ENCODE measurements at places on chromosomes 7 and 10.

- no peak for DNase-seq
Measured at GRCh38 chr7:138166681-138167080, 90.4 kb downstream of the AKR1D1 start.

DNA sequence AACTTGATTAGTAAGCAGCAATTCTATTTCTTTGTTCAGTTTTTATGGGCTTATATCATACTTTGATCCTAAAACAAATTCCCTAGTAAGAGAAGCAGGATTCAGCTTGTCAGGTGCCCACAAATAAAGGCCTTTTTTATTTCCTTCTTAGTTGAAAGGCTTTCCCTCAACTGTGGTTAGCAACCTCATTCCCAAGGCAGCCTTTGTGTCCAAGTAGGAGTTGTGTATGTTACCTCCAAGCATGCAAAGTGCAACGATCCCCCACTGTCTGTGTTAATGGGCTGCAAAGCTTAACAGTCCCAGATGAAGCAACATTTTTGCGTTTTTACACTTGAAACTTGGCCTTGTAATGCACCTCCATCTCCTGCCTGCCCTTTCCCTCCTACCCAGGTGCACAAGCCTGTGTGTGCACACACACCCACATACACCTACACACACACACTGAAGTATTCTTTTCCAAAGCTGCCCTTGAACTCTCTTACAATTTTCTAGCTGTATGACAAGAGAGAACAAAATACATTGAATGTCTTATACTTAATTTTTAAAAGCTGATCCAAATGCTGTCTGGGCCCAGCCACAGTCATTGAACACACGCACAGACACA is 278.2 kb downstream of the SNX13 start:
- no peak for DNase-seq

DNA sequence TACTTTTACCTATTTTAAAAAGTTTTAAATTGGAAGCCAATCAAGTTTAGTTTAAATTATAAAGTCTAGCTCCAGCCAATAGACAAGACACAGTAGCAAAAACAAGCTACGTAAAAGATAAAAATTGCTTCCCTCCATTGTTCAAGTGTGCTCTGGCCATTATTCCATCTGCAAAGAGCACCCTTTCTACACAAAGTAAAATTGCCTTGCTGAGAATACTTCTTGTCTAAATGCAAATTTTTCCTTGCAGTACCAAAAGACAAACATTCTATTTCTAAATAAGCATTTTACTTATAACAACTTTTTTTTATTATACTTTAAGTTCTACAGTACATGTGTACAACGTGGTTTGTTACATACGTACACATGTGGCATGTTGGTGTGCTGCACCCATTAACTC is 75.9 kb upstream of the ZNF746 start:
- DNase-seq = no peak

DNA sequence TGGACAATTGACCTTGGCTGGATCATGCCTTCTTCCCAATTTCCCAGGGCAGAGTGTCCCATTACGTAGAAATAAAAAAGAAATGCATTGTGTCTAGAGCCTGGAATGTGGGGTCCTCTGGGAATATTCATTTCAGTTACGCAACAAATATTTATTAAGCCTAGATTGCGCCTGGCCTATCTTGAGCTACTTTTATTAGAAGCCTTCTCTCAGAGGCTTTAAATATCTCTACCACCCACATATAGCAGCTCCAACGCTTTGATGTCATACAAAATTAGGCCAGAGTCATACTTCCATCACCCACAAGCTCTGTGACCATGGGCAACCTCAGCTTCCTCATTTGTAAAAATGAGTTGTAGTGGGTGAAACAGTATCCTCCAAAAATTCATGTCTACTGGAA is 24.9 kb upstream of the CARD11 start:
- peak; percentile 51 for DNase-seq

- no peak for DNase-seq
Measured at GRCh38 chr10:70250961-70251680, 17.9 kb upstream of the PPA1 start.

- no peak for DNase-seq
Measured at GRCh38 chr10:27482984-27483956, 20.8 kb upstream of the RAB18 start.

GRCh38 chr7:132359743-132360142 is 216.5 kb downstream of the PLXNA4 start:
- DNase-seq = no peak

GRCh38 chr10:8404721-8405120 is 350.2 kb downstream of the GATA3 start:
- peak; percentile 3 for DNase-seq

GRCh38 chr10:62054408-62054807 is 152.9 kb downstream of the ARID5B start:
- DNase-seq = no peak

GRCh38 chr7:45000093-45001032 is at the start of gene CCM2:
TSS of gene CCM2 (plus strand) at chr7:45000201. CDS start at chr7:45000334, 133 bp downstream.
- no peak for DNase-seq

GRCh38 chr7:54955296-54955695 is 63.5 kb upstream of the EGFR start:
- no peak for DNase-seq

GRCh38 chr7:155983176-155983815 is 171.0 kb upstream of the SHH start:
- no peak for DNase-seq

DNA sequence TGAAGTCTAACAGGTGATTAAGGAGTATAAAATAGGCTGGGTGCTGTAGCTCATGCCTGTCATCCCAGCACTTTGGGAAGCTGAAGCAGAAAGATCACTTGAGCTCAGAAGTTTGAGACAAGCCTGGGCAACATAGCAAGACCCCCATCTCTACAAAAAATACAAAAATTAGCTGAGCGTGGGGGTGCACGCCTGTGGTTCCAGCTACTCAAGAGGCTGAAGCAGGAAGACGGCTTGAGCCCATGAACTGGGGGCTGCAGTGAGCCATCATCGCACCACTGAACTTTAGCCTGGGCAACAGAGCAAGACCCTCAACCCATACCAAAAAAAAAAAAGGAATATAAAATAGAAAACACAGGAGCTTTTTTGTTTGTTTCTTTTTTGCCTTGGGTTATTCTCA is 47.4 kb downstream of the DCLRE1A start:
- DNase-seq = no peak

- no peak for DNase-seq
Measured at GRCh38 chr7:158685693-158686092, 18.9 kb downstream of the NCAPG2 start.

DNA sequence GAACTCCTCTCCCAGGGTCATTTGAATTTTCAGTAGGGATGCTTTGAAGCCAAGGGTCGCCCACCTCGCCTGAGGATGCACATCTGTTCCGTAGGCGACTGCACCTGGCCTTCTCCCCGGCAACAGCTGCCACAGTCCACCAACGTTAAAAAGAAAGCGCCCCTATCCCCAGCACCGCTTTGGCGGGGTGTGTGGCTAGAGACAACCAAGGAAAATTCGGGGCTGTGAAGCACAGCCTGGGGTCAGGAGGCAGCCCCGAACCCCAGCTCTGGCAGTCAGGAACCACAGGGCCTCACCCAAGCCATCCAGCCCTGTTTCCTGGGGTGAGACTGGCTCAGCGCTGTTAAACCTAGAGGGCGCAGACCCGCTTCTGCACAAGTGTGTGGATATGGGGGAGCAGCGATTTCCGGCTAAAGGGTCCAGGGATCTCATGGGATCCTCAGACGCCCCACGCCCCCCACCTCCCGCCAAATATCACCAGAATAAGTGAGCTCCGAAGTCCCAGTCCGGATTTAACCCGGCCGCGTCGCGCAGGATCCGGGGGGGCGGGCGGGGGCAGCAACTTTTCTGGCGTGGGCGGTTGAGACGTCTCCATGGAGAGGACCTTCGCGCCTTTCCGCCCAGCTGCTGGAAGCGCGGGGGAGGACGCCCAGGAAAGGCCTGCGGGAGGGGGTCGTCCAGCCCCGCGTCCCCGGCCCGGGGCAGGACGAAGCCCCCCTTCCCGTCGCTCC is 822 bp downstream of the ZC3HAV1L start:
- peak; percentile 12 for DNase-seq

DNA sequence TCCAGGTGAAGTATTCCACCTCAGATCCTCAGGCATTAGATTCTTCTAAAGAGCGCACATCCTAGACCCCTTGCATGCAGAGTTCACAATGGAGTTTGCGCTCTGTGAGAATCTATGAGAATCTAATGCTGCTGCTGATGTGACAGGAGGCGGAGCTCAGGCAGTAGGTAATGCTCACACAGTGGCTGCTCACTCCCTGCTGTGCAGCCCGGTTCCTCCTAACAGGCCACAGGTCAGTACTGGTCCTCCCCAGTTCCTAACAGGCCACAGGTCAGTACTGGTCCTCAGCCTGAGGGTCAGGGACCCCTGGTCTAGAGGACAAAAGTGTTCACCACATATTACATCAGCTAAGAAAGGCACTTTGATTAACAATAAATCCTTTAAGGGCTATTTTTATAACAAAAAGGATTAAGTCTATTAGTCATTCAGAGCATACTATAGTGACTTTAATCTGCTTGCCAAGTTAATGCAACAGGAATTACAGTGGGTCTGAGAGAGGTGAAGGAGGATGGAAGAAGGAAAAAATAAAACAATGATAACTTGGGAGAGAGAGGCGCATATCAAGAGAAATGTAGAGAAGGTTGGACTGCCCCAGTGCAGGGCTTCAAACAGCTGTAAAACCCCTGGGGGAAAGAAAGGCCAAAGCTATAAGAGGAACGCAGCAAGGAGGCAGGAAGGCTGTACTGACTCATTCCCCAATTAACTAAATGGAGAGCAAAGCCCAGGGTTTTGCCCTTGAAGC is 49.2 kb downstream of the CUL2 start:
- no peak for DNase-seq

DNA sequence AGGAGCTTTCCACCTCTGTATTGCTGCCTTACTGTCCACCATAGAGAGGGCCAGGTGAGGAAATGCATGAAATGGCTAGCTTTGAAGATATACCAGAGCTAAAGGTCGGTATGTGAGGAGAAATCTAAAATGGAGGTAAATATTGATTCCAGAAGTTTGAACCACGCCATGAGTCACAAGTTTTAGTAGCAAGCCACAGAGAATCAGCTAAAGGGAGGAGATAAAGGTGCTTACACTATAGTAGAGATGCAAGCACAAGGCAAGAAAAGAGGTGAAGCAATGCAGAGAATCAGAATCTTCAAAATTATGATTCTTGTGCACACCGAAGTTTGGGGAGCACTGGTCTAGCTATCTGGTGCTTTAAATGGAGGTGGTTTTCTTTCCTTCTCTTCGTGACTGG is 3.0 kb upstream of the GSAP start:
- DNase-seq = no peak

DNA sequence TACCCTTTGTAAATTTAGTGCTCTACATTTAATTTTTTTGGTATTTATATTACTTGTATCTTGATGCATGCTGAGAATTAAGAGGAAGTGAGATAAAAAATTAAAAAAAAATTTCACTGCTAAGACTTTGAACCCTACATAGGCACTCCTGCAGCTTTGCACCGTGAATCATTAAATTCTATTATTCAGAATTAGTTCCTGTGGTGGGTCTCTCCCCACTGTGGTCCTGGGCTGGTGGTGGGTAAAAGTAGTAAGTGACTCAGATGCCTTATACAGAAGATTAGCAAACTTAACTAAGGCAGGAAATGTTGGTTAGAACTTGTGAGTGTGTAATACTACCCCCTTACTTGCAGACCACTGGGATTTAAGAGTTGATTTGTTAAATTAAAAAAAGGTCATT is 72.6 kb downstream of the AP3M1 start:
- peak; percentile 44 for DNase-seq

- DNase-seq = no peak
Measured at GRCh38 chr7:39712751-39713150, 89.4 kb downstream of the RALA start.

DNA sequence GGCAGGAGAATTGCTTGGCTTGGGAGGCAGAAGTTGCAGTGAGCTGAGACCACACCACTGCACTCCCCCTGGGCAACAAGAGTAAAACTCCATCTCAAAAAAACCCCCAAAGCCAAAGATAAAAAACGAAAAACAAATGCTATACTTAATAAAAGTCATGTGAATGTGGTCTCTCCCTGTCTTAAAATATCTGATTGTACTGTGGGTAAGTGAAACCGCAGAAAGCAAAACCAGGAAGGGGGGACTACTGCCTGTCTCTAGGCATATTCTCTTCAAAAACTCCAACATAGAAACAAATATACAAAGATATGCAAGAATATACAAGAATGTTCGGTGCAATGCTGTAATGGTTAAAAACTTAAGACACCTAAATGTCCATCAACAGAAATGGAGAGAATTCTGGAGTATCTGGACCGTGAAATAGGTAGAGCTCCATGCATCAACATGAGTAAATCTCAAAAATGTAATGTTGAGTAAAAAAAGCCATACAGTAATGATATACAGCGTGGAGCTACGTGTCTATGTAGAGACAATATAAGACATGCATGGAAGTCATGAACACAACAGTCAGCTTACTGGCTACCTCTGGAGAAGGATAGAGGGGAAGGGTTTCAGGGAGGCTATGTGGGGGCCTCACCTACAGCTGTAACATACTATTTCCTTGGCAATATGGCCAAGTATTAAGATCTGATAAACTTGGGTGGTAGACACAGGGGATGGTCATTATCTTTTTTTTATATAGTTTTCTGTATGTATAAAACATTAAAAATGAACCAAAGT is 2.1 kb downstream of the ZNF394 start:
- no peak for DNase-seq

GRCh38 chr10:130109796-130110245 is 809 bp downstream of the C10orf143 start:
- peak; percentile 60 for DNase-seq

DNA sequence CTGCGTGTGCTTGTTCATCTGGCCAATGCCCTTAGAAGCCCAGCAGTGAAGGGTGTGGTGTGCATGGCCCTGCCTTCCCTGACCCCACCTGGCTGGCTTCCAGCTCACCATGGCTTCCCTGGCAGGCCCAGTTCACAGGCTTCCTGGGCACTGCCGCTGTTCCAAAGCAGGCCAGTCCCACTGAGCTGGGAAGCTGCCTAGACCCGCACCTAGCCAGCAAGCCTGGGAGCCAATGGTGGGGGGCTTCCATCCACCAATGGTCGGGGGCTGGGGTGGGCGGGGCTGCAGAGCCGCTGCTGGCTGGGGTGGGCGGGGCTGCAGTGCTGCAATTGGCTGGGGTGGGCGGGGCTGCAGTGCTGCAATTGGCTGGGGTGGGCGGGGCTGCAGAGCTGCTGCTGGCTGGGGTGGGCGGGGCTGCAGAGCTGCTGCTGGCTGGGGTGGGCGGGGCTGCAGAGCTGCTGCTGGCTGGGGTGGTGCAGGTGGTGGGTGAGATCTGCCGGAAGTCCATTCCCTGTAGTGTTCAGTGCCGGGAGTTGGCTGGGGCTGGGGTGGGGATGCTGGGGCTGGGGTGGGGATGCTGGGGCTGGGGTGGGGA is 12.4 kb downstream of the CALY start:
- no peak for DNase-seq

GRCh38 chr7:55288070-55288824 is 76.9 kb upstream of the LANCL2 start:
- no peak for DNase-seq

DNA sequence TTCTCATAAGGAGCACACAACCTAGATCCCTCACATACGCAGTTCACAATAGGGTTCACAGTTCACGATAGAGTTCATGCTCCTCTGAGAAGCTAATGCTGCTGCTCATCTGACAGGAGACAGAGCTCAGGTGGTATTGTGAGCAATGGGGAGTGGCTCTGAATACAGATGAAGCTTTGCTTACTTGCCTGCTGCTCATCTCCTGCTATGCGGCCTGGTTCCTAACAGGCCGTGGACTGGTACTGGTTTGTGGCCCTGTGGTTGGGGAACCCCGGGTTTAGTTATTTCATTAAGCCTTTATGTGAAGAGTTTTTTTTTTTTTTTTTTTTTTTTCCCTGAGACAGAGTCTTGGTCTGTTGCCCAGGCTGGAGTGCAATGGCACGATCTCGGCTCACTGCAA is 19.4 kb downstream of the SLK start:
- DNase-seq = no peak

GRCh38 chr7:108308276-108308675 is 148.0 kb downstream of the NRCAM start:
- DNase-seq = no peak
